ENCODE measurements at places on chromosomes 1 and 21.
A peak's percentile ranks its signal among the peaks of the same experiment; 100 is the strongest.

DNA sequence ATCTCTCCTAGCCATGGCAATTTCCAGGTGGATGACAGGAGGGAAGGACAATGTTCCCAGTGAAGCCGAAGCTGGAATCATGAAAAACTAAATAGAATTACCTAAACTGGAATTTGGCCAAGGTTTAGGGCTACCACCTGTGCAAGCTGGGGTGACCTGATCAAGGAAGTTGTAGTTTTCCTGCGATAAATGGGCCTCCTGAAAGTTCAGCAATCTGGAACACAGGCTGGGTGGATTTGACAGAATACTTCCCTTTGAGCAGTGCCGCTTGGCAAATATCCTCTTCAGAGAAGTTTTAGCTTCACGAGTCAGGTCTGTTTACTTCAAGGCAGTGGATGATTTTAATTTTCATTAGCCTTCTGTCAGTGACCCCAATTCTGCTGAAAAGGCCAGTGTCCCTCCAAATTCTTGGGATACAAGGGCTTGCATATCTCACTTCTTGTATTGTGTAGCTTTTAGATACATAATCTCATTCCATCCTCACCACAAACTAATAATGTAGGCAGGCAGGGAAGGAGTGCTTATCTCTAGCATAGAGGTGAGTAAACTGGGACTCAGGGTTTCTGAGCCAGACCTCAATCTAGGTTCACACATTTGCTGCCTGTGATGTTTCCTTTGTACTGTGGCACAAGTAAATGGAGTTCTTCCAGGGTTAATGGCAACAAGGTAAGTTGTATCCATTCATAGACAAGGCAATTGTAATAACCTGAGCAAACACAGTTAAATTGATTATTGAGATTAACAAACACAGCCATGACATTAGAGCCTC is 349.4 kb downstream of the NUF2 start:
- no peak for DNase-seq

- peak; percentile 67 for DNase-seq
Measured at GRCh38 chr1:145927916-145928643, 796 bp upstream of the RBM8A start.

DNA sequence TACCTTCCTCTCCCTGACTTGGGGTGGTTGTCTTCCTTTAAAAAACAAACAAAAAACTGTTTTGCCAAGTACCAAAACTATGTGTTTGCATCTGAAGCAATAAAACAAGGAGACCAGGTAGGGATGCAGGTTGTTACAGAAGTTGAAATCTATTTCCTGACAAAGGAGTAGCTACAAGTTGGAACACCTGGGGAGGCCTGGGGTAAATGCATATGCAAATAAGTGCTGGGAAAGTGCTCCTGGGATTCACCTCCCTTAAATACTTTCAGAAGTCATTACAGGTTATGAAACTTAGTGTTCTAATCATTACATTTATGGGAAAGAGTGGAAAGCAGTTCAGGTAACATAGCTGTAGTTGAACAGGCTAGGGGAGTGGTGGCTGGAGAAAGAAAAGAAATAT is 1.9 kb upstream of the TSNAX start:
- DNase-seq: no peak

DNA sequence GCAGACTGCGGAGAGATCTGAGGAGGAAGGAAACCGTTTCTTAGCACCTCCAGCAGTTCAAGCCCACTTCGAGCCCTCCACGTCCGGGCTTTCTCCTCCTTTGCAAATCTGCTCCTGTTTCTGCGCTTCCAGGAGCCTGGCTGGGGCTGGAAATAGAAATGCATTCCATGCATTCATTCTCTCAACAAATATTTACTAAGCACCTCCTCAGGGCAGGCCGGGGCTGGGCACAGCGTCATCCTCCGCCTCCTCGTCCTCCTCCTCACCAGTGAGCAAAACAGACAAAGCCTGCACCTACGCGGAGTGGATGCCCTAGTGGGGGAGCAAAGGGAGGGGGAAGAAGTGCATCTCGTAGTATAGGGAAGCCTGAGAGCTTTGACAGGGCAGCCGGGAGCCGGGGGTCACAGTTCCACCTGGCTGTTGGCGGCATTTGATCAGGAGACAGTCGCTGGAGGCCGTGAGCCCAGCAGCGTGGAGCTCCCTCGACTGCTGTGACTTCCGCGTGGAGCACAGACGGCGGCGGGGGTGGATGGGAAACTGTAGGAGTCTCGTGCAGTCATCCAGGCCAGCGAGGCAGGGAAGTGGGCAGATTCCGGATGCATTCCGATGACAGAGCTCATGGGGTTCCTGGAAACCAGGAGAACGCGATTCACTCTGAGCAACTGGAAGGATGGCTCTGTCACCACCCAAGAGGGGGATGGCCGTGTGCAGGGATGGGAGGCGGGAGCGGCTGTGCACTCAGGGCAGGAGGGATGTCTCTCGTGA is 93.5 kb downstream of the SIK1 start:
- DNase-seq: no peak

- peak; percentile 56 for DNase-seq
Measured at GRCh38 chr21:45817345-45817744, 164.2 kb upstream of the COL6A1 start.

DNA sequence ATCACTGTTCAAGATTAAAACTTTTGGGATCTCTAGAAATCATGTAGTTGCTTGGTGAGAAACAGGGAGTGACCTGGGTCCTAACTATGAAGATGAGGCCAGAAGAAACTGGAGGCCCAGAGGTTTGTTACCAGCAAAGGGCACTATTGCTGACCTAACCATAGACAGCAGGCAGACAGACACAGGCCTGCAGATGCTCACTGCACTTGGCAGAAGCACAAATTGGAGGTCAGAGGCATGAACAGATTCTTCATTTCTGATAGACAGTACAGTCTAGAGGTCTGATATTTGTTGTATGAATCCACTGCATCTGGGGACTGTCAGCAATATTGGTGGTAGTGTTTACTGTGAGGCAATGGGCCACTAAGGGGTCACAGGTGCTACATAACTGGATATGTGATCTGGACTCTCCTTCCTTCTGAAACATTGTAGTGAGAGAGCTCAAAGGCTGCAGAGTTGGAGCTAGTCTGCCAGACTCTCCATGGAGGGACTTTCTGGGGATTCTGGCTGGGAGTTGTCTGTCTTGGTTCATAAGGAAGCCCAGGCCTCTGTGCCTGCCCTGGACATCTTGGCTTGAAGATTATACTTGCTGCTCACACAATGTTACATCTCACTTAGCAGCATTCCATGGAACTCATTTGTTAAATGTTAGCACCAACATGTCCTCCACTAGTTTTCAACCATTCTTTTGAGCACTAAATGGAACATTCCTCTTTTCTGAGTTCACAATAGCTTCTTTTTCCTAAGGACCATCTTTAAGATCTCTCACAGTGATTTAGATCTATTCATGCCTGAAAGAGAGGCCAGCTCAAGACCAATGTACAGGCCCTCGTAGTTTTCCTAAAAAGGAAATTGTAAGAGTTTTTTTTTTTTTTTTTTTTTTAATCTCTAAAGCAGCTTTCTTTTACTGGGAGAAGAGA is 26.9 kb upstream of the CCN1 start:
- no peak for DNase-seq

- peak; percentile 59 for DNase-seq
Measured at GRCh38 chr1:30732277-30732996, 9.1 kb upstream of the MATN1 start.

- no peak for DNase-seq
Measured at GRCh38 chr1:170927955-170928840, 7.1 kb upstream of the MROH9 start.

- no peak for DNase-seq
Measured at GRCh38 chr1:45084562-45084961, 72.5 kb downstream of the UROD start.

GRCh38 chr1:33132549-33132948 is 49.3 kb downstream of the TRIM62 start:
- DNase-seq: no peak

DNA sequence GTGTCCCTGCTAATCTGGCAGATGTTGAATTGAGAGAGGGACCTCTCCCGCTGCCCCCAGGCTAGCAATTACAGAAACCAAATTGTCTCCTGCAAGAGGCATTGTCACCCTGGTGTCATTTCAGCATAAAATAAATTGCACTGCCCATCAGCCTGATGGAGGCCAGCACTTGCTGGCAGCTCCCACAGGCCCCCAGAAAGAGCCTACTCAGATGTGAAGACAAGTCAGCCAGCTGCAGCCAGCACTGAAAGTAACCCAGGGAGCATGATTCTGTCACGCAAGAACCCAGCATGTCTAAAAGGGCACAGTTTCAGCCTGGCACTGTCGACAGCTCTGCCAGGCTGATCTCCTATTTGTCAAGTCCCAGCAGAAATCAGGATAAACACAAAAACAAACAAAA is 110.3 kb upstream of the CTTNBP2NL start:
- DNase-seq: no peak

DNA sequence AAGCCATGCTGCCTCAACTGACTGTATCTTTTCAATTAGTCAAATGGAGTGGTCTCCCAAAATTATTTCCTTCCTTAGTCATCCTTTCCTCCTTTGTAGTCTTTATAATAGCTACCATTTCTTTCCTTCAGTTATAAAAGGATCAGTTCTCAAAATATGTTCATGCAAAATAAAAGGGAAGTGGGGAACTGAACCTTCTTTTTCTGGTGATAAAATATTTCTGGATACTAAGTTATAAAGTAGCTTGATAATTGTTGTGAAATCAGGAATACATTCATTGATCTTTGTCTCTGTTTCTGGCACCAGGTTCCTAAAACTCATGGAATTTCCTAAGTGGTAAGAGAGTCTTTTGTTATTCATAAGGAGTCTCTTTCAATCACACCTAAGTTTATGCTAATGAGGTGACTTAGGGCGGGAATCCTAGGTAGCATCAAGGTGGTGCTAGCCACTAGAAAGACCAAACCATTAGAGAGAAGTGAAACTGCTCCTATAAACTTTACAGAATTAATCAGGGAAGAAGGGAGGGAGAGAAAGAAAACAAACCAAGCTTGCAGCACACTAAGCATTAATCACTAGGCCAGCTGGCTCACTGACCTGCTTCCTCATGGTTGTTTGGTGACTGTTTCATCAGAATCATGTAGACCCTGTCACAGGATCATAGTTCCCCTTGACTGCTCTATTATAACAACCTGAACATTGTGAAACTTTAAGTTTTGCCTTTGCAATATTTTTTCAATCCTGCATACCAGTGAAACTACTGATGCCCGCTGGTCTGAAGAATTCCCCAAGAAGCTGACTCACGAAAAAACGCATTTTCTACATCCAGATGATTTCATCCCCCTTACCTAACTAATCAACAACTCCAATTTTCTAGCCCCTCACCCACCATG is 161.6 kb upstream of the PTBP2 start:
- no peak for DNase-seq

DNA sequence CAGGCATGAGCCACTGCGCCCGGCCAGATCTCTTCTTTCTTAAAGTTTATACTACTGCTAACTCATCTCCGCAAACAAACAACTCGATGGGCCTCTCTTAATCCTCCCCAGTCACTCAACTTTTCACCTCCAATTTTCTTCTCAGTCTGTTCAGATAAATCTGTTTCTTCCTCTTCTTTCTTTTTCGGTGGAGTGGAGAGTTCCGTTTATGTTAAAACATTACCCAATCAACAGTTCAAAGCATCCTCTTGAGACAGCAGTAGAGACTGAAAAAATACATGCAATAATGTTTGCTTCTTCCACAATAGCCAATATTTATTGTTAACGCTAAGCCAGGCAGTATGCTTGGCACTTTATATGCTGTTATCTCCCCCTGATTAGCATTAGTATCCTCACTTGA is 1.4 kb upstream of the ANKRD13C start:
- no peak for DNase-seq

DNA sequence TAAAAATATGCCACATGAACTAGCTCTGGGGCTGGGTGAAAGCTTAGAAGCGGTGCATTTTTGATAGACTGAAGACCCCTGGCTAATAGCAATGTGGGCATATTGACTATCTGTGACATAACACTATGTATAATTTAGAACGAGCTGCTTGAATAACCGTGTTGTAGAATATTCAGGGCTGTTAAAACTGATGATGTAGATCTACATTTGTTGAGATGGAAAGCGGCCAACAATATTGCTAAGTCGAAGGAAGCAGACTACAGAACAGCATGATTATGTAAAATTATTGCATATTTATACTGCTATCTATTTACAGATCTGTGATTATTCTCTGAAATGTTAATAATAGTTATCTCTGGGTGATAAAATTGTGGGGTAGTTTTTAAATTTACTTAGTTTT is 41.1 kb upstream of the BCL10 start:
- no peak for DNase-seq

DNA sequence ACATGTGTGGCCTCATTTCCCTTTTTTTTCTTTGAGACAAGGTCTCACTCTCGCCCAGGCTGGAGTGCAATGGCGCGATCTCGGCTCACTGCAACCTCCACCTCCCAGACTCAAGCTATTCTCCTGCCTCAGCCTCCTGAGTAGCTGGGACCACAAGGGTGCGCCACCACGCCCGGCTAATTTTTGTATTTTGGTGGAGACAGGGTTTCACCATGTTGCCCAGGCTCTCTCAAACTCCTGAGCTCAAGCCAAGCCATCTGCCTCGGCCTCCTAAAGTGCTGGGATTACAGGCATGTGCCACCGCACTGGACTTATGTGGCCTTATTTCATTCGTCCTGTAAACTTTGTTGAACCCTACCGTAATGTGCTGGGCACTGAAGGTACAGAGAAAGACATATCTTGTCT is 569 bp upstream of the WARS2 start:
- peak; percentile 83 for DNase-seq

GRCh38 chr1:30417001-30417700 is 306.2 kb downstream of the MATN1 start:
- DNase-seq: peak; percentile 46

DNA sequence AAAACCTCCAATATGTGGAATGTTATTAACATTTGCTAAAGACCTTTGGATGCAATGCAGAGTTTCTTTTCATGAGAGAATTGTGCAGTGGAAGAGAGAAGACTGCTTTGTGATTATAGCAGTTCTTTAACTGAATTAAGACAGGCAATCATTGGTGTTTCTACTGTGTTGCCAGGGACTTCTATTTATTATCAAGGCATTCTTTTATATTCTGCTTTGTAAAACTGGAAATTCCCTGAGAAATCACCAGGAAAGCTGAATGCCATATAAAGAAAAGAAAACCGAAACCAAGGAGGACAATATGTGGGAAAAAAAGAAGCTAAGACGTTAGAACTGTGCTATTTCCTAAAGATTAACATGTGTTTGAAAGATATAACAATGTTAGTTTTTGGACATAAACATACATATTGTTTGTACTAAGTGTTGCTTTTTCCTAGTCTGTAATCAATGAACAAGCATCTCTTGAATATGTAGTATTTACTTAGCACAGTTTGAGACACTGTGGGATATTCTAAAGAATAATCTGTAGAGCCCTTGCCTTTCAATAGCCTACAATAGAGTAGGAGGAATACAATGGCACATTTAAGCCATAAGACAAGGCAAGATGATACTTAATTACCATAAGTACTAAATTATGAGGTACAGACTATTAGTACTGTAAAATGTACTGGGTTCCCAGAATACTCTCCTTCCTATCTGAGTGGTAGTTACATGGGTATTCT is 47.1 kb downstream of the EXTL2 start:
- DNase-seq: no peak

DNA sequence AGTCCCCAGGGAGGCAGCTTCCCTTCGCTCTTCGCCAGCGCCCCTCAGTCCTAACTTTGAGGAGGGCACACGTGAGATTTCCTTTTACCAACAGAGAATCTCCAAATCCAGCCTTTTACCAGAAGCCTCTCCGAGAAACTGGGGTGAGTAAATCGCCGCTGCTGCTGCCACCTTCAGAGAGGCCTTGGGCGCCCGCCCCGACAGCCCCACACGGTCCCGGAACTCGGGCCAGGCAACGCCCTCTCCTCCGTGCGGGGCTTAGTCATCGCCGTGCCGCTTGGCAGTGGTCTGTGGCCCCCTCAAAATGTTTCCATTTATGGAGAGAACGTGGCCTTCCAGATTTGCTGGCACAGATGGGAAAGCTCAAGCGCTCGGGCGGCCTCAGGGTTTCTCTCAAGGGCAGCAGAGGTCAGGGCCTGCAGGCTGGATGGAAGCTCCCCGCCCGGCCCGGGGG is 41.4 kb upstream of the COL6A2 start:
- DNase-seq: no peak
